Kidney epithelial cell (primary cell): ENCODE measurements at places on chromosomes 4 and X. TPM values are rescaled to one million over a fixed set of nuclear protein-coding genes. Genes with fewer than 3 reads are reported as not detected.

- DNase-seq, result no peak
Measured at GRCh38 chr4:151486168-151486567, 77.2 kb downstream of the FHIP1A start.

The PGM2 gene
- total RNA-seq, result 24.3 and 27.8 TPM in 2 replicates

DNA sequence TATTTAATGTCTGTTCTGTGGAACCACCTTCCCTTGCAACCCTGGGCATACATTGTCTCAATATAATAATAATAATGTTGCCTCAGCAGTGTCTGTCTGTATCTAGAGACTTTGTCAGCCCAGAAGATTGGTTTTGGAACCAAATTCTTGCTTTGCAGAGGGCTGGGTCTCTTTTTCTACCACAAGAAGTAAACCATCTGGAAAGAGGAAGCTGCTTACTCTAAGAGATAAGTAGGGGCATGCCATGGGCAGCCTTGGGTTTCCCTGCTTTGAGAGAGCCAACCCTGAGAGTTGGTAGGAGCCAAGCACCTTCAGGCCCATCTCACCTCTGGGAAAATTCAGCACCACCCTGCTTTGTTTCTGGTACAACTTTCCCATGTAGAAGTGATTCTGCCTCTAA, 27.0 kb downstream of the TMEM31 start:
- DNase-seq, result no peak

DNA sequence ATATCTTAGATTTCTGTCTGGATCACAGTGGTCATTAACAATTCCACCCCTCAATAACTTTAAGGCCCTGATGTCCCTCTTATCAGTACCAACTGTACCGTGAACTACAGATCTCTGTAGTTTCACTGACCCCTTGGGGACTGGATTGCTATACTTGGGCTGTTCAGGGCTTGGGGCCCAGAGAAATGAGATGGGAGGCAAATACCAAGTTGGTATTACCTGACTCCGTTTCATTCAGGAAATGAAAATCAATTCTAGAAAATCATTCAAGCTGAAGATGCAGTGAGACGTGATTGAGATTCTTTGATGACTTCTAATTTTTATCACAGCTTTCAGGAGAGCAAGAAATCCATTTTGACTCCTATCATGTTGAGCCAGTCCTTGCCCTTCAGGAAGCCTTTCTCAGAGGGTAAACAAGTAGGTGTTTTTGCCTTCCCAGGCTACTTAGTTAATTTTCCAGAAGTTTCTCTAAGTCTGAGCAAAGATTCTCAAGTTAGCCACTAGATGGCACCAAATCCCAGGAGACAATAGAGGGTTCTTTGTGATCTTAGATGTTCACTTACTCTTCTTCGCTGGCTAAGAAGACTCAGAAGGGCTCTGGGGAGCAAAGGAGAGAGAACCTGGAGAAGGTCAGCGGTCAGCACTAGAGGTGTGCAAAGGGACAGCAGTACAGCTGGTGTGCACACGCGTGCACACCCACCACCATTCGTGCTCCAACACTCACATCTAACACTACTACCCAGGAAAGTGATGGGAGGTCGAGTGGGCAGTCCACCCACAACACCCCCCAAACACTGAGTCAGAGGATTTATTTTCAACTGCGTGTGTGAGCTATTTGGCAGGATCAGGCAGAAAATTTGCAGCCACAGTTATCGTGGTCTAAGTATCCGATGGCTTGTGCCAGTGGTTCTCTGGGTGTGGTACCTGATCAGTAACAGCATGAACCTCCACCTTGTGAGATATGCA, 7.4 kb downstream of the HNRNPH2 start:
- DNase-seq, result peak; percentile 39

The ANXA3 gene
- total RNA-seq, result 271 and 297 TPM in 2 replicates

DNA sequence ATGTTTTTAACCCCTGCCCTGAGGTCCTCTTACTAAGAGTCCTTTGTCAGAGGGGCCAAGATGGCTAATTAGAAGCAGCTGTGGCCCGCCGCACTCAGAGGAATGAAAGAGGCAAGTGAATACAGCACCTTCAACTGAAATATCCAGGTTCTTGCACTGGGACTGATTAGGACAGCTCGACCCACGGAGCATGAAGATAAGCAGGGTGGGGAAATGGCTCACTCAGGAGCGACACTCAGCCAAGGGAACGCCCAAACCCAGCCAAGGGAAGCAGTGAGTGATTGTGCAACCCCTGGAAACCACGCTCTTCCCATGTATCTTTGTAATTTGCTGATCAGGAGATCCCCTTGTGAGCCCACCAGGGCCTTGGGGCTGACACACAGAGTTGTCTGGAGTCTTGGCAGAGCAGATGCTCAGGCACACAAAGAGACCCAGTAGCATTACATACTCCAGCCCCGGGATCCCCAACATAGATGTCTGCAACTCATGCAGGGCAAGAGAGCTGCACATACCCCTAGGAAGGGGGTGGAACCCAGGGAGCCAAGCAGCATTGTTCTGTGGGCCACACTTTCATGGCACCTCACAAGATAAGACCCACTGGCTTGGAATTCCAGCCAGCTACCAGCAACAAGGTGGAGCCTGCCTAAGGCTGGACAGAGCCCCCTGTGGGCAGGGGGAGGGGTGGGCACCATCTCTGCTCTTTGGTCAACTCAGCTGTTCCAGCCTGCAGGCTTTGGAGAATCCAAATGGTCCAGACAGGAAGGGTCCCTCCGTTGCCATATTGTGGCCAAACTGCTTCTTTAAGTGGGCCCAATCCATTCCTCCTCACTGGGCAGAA, 23.3 kb downstream of the F8A3 start:
- DNase-seq, result no peak

- DNase-seq, result no peak
Measured at GRCh38 chrX:39519030-39519488, 578.7 kb downstream of the BCOR start.

DNA sequence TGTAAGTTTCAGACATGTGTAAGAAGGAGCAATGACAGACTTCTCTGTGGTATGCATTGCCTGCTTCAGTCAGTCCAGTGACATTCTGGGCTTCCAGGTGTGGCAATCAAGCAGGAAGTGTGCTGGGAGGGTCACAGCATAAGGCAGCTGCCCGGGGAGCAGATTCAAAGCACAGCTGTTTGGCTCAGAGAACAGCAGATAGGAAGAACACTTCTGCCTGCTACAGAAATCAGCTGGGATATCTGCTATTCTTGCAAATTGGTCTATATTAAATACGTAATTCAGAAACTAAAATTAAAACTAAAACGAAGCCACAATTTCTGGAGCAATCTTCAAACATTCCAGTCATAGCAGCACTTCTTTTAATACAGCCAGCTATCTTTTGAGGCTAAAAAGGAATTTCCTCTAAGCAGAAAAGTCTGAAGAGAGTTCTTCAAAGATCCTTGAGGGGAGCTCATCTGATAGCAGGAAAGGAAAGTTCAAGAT, 47.5 kb upstream of the GALNT7 start:
- DNase-seq, result peak; percentile 44

- no peak for DNase-seq
Measured at GRCh38 chr4:89283226-89284009, 24.2 kb downstream of the GPRIN3 start.

The CT55 gene
- not detected in 2 replicates for total RNA-seq
